ENCODE measurements at places on chromosomes 4 and X.

DNA sequence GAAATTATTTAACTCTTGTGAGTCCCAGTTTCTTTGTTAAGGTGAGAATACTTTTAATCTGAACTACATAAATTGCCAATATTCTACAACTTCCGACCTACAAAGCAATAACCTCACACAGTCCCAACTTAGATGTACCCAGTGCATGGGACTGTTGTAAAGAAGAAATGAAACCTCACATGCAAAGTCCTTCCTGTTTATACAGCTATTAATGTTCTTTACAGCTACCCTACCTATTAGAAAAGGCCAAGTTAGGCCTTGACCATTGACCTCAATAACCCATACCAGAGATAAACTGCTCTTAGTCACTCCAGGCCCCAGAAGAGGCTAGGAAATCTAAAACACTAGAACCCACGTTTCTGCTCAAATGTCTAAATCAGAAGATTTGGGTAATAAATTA lies 920.1 kb upstream of the TENM3 start:
- DNase-seq: no peak

GRCh38 chrX:130125091-130125874 lies 15.0 kb upstream of the ELF4 start:
- DNase-seq: no peak

DNA sequence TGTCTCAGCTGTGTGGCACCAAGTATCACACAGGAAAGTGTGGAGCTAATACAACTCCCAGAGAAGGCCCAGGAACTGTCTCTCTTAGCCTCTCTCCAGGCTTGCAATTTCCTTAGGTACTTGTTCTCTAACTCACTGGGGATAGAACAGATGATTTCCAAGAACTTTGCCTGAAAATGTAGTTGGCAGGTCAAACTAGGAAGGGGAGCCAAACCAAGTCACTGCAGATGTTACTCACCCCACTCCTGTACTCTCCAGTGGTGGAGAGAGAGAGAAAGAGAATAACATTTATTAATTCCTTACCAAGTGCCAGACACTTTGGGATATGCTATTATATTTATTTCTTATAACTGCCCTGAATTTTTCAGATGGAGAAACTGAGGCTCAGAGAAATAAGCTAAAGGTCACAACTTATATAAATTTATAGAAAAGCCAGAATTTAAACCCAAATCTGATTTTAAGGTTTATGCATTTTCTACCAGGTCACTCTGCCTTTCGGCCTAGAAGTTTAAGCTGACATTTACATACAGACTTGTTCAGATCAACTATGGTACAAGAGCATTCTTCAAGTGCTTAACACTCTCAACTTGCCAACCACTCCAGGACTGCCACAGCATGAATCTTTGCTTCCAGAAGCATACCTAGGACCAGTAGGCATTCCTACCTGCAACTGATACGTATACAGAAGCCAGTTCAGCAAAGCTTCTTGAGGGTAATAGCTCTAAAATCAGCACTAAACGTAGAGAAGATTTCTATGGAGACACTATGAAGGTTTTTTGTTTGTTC lies 248.6 kb upstream of the ETNPPL start:
- DNase-seq: no peak

- no peak for DNase-seq
Measured at GRCh38 chrX:114591121-114591520, 7.2 kb downstream of the HTR2C start.

- no peak for DNase-seq
Measured at GRCh38 chrX:13373027-13373426, 53.2 kb upstream of the ATXN3L start.

DNA sequence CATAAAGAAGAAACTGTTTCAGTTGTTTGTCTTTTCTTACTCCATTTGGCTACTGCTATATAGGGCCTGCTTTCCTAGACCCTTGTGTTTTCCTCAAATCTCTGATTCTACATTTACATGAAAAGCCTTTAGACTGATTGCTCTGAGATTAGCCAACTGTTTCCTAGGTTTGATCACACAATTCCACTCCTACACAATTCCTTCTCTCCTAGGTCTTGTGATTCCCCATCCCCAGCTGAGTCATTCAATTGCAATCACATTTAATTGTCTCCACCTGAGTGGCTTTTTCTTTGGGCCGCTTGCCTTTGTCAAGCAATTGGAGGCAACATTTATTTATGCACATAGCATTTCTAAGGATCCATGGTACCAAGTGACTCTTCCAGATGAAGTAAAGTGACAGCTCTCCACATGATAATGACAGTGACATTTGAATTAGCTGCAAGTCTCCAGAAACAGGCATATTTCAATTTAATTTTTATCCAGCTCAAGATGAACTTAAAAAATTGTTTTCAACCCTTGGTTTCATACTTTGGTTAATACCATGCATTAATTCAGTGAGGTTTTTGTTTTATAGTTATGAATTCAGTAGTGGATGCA lies 35.8 kb downstream of the ATXN3L start:
- DNase-seq: no peak

- DNase-seq: no peak
Measured at GRCh38 chr4:162978398-162978797, 188.3 kb downstream of the NAF1 start.

DNA sequence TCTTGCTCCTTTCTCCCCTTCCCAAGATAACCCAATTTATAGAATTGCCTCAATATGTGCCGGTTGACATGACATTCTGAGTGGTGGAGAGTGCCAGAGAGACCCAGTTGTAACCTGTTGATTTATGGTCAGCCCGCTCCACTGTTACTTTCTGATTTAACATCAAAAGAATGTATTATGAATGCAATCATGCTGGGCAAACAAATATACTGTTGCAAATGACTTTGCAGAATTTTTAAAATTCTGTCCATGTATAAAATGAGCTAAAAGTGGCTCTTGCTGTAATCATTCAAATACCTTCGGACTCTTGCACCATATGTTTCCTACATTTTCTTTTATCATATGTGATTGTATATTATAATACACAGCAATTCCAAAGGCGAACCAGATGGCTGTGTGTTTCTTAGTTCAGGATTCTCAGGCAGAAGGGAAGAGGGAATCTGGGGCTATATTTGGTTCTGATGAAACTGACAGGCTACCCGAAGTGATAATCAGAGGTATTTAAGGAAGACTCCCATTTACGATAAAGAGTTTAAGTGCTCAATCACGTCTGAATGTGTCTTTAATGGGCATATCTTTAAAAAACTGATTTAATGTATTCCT lies 131.7 kb downstream of the CLCN4 start:
- no peak for DNase-seq

GRCh38 chr4:8331575-8331955 lies 62.0 kb downstream of the HTRA3 start:
- DNase-seq: no peak

DNA sequence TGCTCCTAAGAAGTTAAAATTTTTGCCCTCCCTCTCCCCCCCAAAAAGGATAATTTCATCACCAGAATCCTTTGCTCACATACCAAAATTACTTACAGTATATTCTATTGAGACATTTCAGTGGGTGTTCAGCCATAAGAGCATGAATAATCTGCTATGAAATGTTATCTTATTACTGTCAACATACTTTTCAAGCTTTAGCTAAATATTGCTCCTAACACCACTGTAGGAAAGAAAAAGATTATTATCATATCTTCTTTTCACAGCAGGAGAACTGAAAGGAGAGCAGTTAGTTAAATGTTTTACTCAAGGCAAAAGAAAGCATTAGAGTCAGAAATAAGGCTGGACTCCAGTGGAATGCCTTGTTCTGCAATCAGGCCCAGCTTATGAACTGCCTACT lies 231.0 kb upstream of the GYPA start:
- DNase-seq: no peak

DNA sequence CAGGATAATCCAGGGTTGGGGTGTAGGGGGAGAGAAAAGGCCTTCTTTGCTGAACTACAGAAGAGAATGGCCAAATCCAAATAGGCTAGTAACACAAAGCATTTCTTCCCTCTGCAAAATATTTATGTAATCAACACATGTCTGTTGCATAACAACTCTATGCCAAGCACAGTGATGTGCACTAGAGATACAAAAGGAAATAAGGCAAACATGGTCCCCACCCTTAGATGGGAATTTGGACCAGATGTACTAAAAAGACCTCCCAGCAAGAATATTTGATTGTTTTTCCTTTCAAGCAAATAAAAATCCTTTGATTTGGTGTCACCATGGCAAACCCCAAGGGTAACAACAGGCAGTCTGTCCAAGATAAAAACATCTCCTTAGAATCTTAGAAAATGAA lies 177.6 kb upstream of the FGF13 start:
- no peak for DNase-seq

GRCh38 chrX:77771601-77772000 lies 14.4 kb downstream of the ATRX start:
- DNase-seq: no peak

DNA sequence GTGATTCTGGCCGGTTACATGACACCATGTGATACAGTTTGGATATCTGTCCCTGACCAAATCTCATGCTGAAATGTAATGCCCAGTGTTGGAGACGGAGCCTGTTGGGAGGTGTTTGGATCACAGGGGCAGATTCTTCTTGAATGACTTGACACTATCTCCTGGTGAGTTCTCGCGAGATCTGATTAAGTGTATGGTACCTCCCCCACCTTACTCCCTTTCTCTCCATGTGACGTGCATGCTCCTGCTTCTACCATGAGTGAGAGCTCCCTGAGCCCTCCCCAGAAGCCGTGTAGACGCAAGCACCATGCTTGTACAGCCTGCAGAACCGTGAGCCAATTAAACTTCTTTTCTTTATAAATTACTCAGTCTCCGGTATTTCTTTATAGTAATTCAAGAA lies 23.6 kb downstream of the CPE start:
- DNase-seq: no peak

DNA sequence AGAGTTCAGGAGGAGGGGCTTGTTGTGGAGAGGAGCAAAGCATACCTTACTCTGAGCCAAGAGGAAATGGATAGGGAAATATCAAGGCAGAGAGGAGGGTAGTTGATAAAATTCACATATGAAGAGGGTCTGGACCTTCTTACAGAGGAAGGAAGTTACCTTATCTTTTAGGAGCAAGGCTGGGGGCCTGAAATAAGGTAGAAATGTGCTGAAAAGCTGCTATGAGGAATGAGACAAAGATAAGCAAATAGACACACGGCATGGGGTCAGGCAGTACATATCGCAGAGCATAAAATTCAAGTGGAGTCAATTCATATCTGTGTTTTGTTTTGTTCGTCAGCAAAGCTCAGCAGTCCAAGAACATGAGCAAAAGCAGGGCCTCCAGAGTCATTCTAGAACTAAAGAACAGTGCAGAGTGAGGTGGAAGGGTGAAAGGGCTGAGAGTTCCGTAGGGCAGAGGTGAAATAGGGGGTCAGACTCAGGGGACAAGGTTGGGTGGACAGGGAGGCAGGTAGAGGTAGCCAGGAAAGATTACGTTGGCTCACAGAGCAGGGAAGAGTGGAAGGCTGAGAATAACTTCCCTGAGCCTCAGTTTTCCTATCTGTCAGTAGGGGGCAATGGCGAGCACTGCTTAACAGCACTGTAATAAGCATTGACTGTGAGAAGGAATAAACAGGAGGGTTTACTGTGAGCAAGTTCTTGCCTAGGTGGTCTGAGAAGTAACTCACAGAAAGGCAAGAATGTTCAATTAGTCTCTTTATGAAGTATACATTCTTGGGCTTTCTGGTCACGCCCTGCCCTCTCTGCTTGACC lies 9.2 kb downstream of the VSIG4 start:
- DNase-seq: no peak

DNA sequence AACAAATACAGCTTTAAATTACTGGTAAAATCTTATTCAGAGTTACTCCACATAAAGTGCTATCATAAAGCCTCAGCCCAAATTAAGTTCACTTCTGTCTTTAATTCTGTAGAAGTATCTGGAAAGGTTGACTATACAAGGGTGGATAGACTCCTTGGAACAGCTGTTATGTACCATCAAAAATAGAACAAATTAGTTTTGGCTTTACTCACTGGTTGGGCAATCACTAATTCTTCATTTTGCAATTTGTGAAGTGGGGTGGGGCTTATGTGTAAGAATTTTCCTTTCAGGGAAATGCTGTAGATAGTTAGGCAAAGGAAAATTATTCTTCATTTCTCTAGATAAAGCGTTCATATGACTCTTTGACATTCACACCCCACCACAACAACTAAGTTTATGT lies 7.8 kb downstream of the DIAPH2 start:
- DNase-seq: no peak

DNA sequence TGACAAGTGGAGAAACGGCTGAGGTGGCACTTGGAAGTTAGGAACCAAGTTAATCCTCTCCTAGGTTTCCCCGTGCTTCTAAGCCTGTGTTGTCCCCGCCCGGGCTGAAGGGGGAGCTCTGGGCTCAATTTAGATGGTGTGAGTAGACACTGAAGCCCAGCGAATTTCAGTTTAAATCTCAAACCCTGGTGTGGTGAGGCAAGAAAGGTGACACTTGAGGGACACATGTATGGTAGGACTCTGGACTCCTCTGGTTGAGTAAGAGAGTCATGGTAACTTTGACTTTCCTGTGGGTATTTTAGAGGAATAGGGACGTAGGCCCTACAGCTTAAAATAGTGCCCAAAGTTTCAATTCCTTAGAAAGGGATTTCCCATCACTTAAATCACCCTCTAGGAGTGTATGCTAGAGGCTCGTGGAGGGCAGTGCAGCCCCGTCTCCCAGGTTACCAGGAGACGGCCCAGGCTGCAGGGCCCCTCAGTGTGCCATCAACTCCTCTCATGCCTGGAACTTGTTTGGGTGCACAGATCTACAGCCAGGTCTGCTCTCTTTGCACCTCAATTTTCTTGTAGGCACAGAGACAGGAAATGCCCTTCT lies 24.0 kb downstream of the HAND2 start:
- no peak for DNase-seq

GRCh38 chr4:1279253-1279652 lies 10.4 kb upstream of the MAEA start:
- DNase-seq: no peak

GRCh38 chr4:95889662-95890061 lies 49.8 kb downstream of the PDHA2 start:
- DNase-seq: no peak

DNA sequence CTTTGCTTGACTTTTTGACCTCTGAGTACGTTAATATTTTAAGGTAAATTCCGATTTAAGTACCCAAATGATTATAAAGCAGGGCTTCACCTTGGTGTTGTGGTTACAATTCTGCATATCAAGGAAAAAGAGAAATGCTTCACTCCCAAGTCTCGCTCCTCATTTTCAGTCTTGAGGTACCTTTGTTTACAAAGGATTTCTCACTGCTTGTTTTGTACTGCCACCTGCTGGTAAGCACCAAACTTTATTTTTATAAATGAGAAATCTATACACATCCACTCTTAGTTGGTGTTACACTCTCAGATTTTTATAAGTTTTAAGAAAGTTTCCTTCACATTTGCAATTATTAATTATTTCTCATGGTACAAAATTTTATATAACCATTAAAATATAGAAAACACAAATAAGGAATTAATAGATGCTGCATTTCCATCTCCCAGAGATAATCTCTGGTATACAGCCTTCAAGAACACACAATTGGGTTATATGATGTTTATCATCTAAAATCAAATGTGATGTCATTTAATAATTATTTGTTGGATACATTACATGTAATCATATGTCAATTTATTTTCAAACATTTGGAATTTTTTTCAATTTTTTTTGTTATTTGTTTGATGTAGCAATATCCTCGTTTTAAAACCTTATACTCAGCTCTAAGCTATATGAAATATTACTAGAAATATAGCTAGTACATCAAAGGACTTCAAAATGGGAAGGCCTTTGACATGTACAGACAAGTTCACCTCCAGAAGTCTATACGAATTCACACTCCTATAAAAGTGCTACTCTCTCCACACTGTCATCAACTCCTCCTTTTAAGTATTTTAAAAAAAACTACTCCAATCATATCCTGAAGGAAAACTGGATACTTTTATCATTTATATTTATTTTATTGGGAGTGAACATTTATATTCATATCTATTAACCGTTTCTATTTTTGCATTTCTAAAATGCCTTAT lies 179.9 kb downstream of the KCNIP4 start:
- no peak for DNase-seq
